ENCODE measurements at places on chromosomes 5 and 9.

DNA sequence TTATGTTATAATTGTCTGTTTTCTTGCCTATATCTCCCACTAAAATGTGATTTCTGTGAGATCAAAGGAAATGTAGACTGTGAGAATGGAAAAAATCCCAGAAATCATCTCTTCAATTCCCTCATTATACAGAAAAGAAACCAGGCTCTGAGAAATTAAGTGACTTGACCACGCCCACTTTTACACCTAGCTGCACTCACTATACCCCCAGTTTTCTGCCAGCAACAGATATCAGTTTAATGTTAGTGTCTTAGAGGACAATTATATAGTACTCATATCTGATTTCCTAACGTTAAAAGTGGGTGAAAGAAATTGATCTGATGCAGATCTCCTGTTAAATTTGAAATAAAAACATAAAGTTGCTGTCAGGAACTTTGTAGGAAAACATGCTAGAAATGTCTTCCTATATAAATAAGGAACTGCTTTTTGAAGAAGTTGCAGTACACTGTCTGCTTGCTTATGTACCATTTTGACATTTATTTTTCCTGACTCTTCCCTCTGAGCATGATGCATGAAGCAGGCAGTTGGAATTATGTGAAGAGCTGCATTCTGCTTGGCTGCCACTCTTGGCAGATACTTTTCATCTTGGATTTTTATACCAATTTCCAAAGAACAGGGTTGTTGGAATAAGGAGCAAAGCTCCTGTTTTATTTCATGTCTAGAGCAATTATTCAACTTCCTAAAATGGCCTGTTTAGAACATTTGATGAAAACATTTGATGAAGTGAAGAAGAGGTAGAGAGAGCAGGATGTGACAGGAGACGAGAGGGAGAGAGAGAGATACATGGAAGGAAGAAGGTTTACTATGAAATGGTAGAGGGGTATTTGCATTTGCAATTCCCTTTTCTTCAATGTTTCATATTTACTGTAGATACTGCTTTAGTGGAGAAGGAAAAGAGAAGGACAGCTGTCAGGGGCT is 57.3 kb upstream of the RICTOR start:
- DNase-seq: no peak

GRCh38 chr5:161546470-161547301 is at the start of gene GABRB2:
Gene GABRB2 (minus strand): TSS chr5:161546725. CDS start chr5:161546643, 82 bp downstream.
- DNase-seq: no peak

DNA sequence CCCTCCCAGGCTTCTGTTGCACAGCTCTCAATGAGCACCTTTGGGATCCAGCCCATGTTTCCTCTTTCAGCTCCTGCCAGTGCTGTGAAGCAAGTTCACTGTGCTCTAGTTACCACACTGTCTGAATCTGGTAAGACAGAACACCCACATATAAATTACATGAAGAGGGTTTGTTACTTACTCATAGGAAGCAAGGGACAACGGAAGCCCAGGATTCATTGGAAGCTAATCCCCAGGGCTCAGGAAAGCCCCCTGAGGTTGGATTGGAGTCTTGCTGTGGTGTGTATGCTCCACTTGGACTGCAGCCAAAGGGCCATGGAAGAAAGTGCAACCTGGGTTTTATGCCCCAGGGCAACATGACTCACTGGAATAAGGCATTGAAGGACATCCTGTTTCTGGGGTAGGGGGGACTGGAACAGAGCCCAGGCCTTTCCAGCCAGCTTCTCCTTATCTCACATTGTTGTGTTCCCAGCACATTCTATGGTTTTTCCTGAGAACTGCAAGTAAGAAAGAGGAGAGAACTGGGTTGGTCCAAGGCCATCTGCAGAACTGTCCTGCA is 15.6 kb upstream of the CLK4 start:
- DNase-seq: no peak

DNA sequence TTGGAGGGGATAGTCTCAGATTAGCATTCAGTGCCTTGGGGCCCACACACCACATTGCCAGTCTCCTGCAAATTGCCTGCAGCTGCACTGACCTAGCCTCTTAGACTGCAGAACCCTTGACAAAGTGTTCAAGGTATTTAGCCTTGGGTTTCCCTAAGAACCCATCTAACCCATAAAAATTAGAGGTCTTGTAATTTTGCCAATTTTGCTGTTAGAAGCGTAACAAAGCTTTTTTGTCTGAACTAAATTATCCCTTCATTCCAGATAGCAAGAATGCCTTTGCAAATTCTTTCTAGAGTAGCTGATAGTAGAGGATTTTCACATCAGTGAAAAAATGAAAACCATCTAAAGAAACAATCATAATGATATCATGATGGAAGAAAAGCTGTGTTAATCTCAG is 74.0 kb upstream of the CCNG1 start:
- DNase-seq: no peak

GRCh38 chr9:108900176-108900575 is 33.7 kb downstream of the ELP1 start:
- DNase-seq: no peak

- no peak for DNase-seq
Observed at GRCh38 chr5:157867751-157868387, 8.9 kb upstream of the CLINT1 start.

GRCh38 chr9:123485216-123485615 is 129.2 kb downstream of the CRB2 start:
- DNase-seq: no peak

GRCh38 chr9:115758441-115758840 is 395.1 kb upstream of the PAPPA start:
- no peak for DNase-seq

DNA sequence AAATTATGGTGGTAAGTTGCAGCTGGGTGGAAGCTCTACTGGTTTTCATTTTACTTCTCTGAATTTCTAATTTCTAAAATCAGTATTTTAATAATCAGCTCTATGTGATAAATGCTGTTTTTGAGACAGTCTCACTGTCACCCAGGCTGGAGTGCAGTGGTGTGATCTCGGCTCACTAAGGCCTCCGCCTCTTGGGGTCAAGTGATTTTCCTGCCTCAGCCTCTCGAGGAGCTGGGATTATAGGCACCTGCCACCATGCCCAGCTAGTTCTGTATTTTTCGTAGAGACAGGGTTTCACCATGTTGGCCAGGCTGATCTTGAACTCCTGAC is 1.5 kb upstream of the RALGDS start:
- DNase-seq: no peak

DNA sequence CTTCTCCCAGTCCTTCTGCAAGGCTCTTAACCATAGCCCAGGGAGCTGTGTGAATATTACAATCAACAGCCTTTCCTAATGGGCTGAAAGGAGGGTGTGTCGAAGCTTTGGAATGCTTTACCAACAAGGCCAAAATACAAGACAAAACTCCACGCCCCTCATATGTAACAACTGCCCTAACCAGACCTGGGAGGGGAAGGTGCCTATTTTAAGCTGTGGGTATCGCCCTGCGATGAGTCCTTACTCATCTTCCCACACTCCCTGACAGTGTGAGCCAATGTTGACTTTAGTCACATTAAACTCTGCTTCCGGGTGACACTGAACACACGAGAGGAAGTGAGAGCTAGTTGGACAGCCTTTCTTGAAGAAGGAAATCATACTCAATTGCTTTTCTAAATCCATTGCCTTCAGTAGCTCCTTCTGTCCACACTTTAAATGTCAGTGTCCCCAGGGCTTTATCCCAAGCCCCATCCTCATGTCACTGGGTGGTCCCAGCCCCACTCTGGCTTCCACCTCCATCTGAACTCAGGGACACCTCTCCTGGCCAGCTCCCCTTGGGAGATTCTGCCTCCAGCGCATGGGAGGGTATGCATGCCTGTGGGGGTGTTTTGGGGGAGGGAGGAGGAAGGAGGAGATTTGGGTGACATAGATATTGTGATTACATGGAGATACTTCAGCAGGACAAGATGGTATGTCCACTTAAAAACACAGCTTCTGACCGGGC is 6.5 kb upstream of the TBC1D9B start:
- no peak for DNase-seq

- DNase-seq: no peak
Observed at GRCh38 chr9:37010180-37010579, 23.9 kb downstream of the PAX5 start.

GRCh38 chr5:1255081-1255561 is 29.9 kb downstream of the SLC6A18 start:
- no peak for DNase-seq

- no peak for DNase-seq
Observed at GRCh38 chr5:160799184-160799583, 52.8 kb downstream of the ATP10B start.

GRCh38 chr9:128073253-128073886 is 5.3 kb downstream of the SLC25A25 start:
- no peak for DNase-seq

GRCh38 chr5:93674138-93674537 is 67.3 kb downstream of the POU5F2 start:
- DNase-seq: no peak

DNA sequence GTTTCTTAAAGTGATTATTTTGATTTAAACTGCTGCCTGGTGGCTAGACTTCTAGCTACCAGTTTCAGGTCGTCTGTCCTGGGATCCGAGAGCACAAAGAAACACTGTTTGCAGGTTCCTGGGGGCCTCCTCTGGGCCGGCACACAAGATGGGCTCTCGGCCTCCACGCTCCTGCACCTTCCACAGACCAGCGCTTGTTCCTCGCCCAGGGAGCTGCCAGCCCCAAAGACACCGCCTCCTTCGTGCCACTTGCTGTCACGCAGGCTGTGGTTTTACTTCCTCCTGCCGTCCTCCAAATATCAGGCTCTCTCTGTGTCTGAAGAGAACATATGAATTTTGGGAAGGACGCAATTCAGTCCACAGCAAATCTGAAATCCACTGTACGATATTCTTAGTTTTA is 105.8 kb downstream of the ROR2 start:
- DNase-seq: no peak

All from cortex of kidney (tissue), 1 donor.